ENCODE measurements at places on chromosomes 7 and 10.

DNA sequence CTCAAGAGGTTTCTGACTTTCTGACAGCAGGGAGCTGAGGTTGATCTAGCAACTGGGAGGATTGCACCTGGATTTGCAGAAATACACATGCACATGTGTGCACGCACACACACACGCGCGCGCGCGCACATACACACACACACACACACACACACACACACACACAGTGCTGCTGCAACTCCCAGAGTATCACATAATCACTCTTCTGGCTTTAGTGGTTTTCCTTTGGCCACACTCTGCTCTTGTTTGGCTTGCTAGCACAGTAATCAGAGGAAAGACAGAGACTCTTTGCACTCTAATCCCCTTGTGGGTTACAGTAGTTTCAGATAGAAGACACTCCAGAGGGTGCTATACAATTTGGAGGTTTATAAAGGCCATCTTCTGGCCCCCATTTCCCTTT is 705.0 kb downstream of the AUTS2 start:
- DNase-seq, result no peak

- no peak for DNase-seq
Measured at GRCh38 chr10:7193369-7193768, 217.5 kb downstream of the SFMBT2 start.

DNA sequence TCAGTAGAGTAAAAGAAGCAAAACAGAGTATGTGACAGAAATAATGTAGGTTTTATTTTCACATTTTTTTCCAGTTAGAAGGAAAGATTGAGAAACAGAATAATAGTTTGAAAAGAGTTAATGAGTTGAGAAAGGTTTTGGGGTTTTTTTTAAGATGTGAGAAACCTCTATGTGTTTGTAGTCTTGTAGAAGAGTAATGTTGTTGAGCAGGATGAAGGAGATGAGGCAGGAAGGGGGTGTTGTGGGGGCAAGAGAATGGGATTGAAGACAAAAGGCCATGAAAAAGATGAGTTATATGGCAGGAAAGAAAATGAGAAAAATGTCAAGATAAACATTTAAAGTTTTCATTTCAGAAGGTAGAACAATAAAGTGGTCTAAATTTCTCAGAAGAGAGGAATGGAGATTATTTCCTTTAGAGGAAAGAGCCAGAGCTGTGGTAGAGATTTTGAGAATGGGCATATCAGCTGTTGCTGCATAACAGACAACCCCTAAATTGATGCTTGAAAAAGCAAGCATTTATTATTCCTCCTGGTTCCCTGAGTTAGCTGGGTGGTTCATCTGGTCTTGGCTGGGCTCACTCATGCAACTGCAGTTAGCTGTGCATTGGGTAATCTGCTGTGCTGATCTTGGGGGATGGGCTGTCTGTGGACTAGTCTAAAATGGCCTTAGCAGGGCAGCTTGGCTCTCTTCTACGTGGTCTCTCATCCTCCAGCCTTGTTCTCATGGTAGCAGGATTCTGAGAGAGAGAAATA is 27.1 kb downstream of the PCGF5 start:
- DNase-seq, result no peak

GRCh38 chr10:131172433-131172832 is 139.1 kb downstream of the TCERG1L start:
- DNase-seq, result no peak

GRCh38 chr10:10528563-10528910 is 489.1 kb upstream of the CELF2 start:
- DNase-seq, result no peak

DNA sequence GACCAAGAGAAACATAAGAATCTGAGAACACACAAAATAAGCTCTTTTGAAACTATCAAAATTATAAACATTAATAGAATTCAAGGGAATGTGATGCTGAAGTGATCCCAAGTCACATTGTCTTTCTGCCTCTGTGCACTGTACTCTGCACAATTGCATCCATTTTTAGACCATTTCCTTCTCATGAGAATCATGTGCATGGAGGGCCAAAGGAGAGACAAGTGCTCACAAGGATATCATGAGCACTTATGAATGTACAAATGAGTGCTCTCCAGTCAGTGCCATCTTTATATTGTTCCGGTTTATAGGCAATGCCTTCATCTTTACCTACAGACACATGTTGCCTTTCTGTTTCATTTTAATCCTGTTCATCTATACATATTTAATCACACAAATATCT is 36.9 kb downstream of the MET start:
- no peak for DNase-seq

GRCh38 chr7:151087245-151088018 is 1.2 kb downstream of the AGAP3 start:
- DNase-seq, result no peak

GRCh38 chr7:128194533-128195282 is 46.4 kb upstream of the LEP start:
- no peak for DNase-seq

- DNase-seq, result no peak
Measured at GRCh38 chr10:128487517-128487916, 361.3 kb upstream of the MKI67 start.

DNA sequence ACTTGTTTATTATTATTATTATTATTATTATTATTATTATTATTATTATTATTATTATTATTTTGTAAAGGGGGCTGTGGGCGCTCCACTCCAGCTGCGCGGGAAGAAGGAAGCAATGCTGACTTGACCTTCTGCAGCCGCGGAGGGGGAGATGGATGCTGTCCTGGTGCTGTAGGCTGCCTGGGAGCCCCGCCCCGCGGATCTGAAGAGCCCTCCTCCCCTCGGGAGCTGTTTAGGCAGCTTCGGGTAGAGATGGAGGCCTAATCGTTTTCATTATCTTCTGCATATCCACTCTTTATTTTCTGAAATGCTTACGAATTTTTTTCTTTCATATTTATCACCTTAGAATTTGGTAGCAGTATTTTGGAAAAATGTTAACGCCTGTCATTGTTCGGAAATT is 101.2 kb upstream of the KLF6 start:
- no peak for DNase-seq

DNA sequence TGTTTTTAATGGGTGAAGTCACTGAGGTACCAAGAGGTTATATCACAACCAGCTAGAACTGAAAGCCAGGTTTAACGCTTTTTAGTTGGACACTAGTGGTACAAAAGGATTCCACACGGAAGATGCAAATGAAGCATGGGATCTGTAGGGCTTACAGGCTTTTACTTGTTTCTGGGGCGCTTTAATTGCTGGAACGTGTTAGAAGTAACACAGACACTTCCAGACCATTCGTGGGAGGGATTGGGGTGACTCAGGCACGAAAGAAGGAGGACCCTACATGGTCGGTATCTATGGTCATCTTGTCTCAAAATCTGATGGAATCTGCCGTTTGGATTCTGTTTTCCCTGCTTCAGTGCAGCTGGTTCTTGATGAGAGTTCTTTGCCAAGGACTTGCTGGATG is 1.0 kb downstream of the YKT6 start:
- no peak for DNase-seq

DNA sequence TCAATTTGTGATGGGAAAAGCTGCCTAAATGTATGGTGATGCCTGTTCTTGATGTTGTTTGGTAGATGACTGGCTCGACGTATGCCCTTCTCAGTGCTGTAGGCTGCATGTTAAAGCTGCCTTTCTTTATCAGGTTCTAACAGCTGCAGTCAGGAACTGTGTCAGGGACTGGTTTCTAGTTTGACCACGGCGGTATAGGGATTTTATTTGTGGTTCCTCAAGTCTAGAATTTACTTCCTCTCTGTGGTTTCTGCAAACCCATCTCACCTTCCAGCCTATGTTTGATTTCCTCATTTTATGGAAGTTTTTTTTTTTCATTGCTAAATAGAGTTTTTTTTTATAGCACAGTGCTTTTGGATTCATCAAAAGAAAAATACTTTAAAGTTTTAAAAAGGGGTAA is 26.5 kb downstream of the LMTK2 start:
- no peak for DNase-seq

- no peak for DNase-seq
Measured at GRCh38 chr7:129047761-129048160, 7.2 kb downstream of the TNPO3 start.

- no peak for DNase-seq
Measured at GRCh38 chr10:34337917-34338316, 477.2 kb downstream of the PARD3 start.

- DNase-seq, result no peak
Measured at GRCh38 chr7:12540850-12541249, 29.7 kb upstream of the SCIN start.

GRCh38 chr7:148210804-148211325 is 379.7 kb upstream of the C7orf33 start:
- DNase-seq, result no peak

GRCh38 chr10:5416981-5417380 is 4.6 kb downstream of the NET1 start:
- DNase-seq, result no peak

GRCh38 chr7:92964141-92964540 is 127.8 kb upstream of the CDK6 start:
- DNase-seq, result no peak

DNA sequence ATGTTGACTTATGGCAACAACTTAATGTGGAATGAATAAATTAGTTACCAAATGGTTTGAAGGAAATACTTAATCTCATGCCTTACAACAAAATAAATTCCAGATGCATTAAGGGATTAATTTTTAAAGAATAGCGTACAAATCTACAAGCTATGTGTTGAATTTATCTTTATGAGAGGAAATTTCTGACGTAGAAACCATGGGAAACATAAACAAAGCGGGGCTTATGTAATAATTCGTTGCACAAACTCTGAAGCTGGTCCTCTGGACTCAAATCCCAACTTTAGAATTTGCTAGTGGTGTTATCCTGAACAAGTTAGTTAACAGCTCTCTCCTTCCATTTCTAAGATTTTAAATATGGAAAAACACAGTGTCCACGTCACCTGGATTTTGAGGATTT is 137.4 kb upstream of the CALCR start:
- no peak for DNase-seq

DNA sequence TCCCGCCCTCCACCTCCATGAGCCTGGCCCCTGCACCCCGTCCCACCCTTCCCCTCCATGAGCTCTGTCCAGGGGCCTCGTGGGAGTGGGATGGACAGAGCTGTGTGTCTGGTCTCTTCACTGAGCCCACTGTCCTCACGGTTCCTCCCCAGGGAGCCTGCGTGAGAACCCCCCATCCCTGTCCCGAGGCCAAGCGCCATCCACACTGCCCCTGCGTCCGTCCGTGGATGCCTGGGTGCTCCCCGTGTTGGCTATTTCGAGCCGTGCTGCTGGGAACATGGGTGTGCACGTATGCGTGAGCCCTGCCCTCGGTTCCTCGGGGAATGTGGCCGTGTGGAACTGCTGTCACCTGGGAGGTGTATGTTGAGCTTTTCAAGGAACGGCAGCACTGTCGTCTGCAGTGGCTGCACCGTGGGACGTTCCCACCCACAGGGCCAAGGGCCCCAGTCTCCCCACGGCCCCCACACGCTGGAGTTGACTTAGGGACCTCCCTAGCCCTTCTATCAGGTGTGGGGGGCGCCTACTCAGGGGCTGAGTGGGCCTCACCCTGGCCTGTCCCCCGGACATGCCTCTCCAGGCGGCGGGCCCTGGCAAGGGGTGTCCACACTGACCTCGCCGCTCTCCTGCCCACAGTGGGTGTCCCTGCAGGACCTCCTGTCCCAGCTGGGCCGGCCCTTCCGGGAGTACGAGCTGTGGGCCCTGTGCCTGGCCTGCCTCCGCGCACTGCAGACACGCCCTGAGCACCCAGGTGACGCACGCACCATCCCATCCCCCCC is 28.1 kb downstream of the KNDC1 start:
- no peak for DNase-seq

GRCh38 chr7:2312267-2312929 is 1.8 kb downstream of the SNX8 start:
- DNase-seq, result no peak

DNA sequence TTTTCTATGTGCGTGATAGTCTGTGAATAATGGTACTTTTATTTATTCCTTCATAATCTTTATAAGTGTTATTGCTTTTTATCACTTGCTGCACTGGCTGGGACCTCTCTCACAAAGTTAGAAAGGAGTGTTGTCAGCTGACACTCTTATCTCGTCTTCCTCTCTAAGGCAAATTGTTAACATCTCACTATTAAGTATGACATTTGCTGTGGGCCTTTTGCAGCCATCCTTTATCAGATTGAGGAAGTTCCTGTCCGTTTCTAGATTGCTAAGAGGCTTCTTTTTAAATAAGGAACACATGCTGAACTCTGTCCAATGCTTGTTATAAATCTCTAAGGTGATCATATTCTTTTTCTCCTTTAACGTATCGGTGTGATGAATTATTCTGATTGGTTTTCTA is 27.4 kb upstream of the DIP2C start:
- no peak for DNase-seq

DNA sequence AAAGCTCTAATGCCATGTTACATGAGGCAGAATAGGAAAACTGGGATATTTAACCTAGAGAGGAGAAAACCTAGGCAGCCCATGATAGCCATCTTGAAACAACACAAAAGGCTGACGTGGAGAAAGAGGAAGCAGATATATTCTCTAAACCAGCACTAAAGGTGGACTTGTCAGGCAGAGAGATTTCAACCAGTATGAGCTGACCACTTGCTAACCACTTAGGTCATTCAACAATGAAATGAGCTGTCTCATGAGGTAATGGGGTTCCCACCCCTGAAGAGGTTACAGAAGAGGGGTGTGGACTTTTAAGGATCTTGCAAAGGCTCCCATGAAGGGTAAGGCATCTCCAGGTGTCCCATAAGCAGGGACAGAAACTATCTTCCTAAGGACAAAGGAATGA is 26.8 kb upstream of the EGR2 start:
- no peak for DNase-seq

- DNase-seq, result no peak
Measured at GRCh38 chr7:135091717-135092116, 56.2 kb upstream of the TMEM140 start.

- DNase-seq, result no peak
Measured at GRCh38 chr10:5525561-5526341, 990 bp downstream of the CALML3 start.

- no peak for DNase-seq
Measured at GRCh38 chr10:22479419-22479818, 134.1 kb downstream of the SPAG6 start.

DNA sequence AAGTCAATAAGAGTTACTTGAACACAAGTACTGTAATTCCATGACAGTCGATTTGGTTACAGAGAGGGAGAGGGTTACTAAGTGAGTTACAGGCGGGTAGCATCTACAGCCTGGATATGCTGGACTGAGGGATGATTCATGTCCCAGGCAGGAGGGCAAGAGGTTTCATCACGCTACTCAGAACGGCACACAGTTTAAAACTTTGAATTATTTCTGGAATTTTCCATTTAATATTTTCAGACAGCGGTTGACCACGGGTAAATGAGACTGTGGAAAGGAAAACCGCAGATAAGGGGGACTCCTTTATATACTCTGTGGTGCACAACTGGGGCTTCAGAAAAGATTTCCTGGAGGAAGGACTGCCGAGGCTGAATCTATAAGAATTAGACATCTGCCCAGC is 25.7 kb upstream of the LRRC4 start:
- DNase-seq, result no peak

- no peak for DNase-seq
Measured at GRCh38 chr10:68752711-68753350, 31.8 kb downstream of the CCAR1 start.

All from T-helper 22 cell (primary cell).